Astrocyte (in vitro differentiated cells and primary cell): ENCODE measurements at places on chromosomes 16 and 17. TPM values are rescaled to one million over a fixed set of nuclear protein-coding genes. Genes with fewer than 3 reads are reported as not detected.

GRCh38 chr16:17076092-17076754 lies 394.5 kb downstream of the XYLT1 start:
- no peak for DNase-seq

- no peak for DNase-seq
Measured at GRCh38 chr17:42307362-42307927, 19.1 kb downstream of the STAT5A start.

DNA sequence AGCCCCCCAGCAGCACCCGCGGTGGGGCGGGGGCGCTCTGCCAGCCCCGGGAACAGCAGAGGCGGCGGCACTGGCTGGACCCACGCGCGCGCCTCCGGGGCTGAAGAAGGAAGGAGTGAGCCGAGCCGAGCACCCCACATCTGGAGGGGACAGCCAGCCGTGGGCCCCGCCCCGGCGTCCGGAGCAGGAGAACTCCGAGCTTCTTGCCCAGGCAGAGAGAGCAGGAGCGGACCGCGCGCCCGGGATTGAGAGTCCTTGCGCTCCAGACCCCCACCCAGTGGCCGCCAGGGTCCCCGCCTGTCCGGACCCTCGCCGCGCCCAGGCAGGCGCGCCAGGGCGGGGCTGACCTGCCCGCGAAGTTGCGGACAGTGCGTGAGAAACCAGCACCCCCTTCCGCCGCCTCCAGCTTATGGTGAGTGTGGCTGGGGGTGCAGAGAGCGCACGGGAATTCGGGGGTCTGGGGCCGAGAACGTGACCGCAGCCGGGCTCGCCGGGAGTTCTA lies 921.9 kb upstream of the EEF2KMT start:
- DNase-seq, result no peak

TBC1D3D gene
- total RNA-seq, result 0.36 and 0.43 TPM in 2 replicates

ODAD4 gene
- 0.98 and 1.1 TPM in 2 replicates for total RNA-seq

GPR139 gene
- total RNA-seq, result not detected in 2 replicates
